ENCODE measurements at places on chromosomes 5 and 9. TPM values are rescaled to one million over a fixed set of nuclear protein-coding genes. Genes with fewer than 3 reads are reported as not detected.

DNA sequence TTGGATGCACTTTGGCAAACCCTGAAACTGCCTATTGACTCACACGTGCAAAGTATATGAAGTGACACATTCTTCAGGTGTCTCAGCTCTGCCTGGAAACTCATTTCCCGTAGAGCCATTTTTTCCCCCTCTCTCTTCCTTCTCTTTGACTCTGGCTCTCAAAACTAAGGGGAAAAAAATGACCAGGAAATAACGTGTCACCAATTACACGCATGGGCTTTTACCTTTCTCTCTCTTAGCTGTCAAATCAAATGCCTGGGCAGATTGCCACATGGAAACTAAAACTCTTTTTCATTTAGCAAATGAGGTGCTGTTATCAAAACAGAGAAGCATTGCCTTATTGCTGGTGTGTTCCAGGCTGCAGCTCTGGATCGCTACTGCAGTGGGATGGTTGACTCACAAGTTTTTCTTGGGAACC is 18.3 kb upstream of the IFNK start:
- H3K27me3 ChIP-seq = peaks cover 3% of the 10 kb centered on the region
- H3K27ac ChIP-seq = no peak overlapping the region
- no peak for DNase-seq
- no peak overlapping the region for H3K4me3 ChIP-seq

DNA sequence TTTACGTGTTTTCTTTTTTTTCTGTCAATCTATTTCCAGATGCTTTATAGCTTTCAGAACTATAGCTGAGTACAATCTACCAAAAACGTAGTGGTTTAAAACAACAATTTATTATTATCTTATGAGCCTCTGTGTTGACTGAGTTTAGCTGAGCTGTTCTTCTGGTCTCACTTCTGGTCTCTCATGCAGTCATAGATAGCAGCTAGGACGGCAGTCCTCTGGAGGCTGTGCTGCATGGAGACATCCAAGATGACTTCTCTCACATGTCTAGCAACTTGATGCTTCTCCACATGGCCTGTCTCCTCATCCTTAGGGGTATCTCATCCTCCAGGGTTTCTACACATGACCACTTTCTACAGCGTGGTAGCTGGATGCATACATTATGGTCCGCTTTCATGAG is 22.0 kb upstream of the RAD23B start:
- H3K4me3 ChIP-seq = no peak overlapping the region
- H3K4me1 ChIP-seq = no peaks in the 10 kb centered on the region
- no peak for DNase-seq

MEGF10 gene
- total RNA-seq = not detected

- H3K27me3 ChIP-seq = no peaks in the 10 kb centered on the region
- no peaks in the 10 kb centered on the region for H3K4me1 ChIP-seq
- DNase-seq = no peak
- H3K36me3 ChIP-seq = no peaks in the 10 kb centered on the region
- no peak overlapping the region for H3K4me3 ChIP-seq
Observed at GRCh38 chr9:125988479-125989050, 241.4 kb downstream of the PBX3 start.

GRCh38 chr5:31193591-31194467 is at the start of gene CDH6:
TSS of gene CDH6 (plus strand) at chr5:31193686. CDS start at chr5:31267474, 73,788 bp downstream.
- no peaks in the 10 kb centered on the region for H3K36me3 ChIP-seq
- H3K27ac ChIP-seq = no peak within 1 kb of the TSS
- H3K4me1 ChIP-seq = peaks cover 4% of the 10 kb centered on the region

IFNA2 gene
- not detected for total RNA-seq

GRCh38 chr5:58197875-58198274 is 262.0 kb downstream of the PLK2 start:
- no peaks in the 10 kb centered on the region for H3K36me3 ChIP-seq
- H3K4me3 ChIP-seq = no peak overlapping the region
- no peak overlapping the region for H3K27ac ChIP-seq
- H3K27me3 ChIP-seq = no peaks in the 10 kb centered on the region
- H3K4me1 ChIP-seq = no peaks in the 10 kb centered on the region

DNA sequence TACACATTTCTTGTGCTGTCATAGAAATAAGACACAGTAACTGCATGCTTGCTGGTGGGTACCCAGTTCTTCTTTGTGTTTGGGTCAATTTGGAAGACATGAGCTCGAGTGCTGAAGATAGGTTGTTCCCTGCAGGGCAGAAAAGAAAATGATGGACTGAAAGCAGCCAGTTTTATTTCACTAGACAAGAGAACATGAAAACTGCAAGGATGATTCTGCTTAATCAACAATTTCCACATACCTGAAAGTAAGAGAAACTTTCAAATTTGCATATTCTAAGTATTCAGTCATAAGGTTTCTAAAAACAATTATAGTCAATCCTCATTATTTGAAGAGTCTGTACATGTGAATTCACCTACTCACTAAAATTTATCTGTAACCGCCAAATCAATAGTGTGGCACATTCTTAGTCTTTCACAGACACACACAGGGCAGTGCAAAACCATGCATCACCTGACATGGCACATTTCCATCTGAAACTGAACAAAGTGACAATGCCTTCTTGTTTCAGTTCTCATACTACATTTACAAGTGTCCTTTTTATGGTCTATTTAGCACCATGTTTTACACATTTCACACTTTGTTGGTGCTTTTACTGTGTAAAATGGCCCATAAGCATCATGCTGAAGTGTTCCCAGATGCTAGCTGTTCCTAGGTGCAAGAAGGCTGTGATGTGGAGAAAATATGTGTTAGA is 56.9 kb downstream of the HOMER1 start:
- H3K4me3 ChIP-seq = no peak overlapping the region
- H3K4me1 ChIP-seq = peaks cover 1% of the 10 kb centered on the region
- no peaks in the 10 kb centered on the region for H3K36me3 ChIP-seq
- H3K27me3 ChIP-seq = peaks cover 18% of the 10 kb centered on the region

DNA sequence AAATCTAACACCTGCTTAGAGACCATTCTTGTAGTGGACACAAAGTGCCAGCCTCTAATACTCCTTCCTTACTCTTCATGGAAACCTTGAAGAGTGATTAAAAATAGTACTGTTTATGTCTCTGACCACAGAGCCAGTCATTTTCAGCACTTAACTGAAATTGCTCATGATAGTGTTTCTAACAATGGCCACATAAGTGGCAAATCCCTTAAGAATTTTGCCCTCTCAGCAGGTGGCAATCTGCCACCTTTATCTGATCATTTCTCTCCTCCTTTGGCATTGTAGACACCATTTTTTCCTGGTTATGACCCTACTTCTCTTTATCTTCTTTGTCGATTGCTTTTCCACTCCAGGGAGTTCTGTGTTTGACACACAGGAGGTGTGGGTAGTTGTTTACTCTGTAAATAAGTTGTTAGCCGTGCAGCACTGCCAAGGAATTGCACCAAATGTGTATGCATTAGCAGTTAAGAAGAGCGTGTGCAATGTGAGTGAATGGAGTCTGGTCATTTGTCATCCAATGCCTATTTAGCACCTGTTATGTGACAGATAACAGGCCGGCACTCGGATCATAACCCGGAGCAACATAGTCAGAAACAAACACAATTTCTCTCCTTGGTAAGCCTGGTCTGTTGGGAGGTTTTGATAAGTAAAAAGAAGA is 36.8 kb upstream of the STARD4 start:
- H3K4me3 ChIP-seq = no peak overlapping the region
- H3K4me1 ChIP-seq = peaks cover 15% of the 10 kb centered on the region
- DNase-seq = no peak
- no peak overlapping the region for H3K27ac ChIP-seq
- H3K36me3 ChIP-seq = no peaks in the 10 kb centered on the region
- peaks cover 7% of the 10 kb centered on the region for H3K27me3 ChIP-seq

DNA sequence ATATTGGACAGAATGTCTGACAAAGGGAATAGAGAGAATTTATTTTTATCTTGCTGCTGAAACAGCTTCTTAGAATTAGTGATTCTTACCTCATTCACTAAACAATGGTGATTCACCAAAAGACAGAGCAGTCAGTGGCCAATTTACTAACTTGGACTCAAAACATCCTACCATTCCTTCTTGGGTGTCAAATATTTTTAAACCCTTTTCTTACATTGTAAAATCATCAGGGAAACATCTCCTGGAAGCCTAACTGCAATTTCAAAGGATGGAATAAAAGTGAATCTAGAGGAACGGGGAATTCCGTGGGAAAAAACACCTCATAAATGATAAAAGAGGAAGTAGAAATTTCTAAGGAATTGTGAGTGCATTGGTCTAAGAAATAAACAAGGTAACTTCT is 97.7 kb downstream of the LHFPL2 start:
- no peak overlapping the region for H3K4me3 ChIP-seq
- no peaks in the 10 kb centered on the region for H3K36me3 ChIP-seq
- peaks cover 21% of the 10 kb centered on the region for H3K27me3 ChIP-seq
- H3K4me1 ChIP-seq = peaks cover 7% of the 10 kb centered on the region

FLT4 gene
- 0.38 TPM for total RNA-seq

Data from activated CD4-positive, alpha-beta memory T cell treated with anti-CD3 and anti-CD28 coated beads, Interleukin-2, amount 10 ng/mL, durations not matched to agents 7 days and 5 days (primary cell).